NCI-H69 (cell line): ENCODE measurements at places on chromosomes 1 and 21.

DNA sequence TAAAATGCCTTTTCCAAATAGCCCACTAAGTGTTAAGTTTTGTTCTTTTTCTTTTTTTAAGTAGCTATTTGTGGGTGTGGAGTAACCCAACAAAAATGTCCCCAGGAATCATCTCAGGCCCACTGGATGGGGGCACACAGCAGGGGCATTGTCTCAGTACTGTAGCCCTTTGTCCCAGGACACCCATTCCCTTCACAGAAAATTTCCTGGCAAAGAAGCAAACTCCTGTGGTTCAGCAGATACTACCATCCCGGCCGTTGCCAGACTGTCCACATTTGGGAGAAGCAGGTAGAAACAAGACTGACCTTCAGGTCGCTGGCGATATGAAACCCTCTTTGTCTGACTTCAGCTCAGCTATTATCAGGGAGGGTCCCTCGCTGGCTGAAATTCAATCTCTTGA lies 23.7 kb upstream of the SRRM1 start:
- DNase-seq: peak; percentile 43

DNA sequence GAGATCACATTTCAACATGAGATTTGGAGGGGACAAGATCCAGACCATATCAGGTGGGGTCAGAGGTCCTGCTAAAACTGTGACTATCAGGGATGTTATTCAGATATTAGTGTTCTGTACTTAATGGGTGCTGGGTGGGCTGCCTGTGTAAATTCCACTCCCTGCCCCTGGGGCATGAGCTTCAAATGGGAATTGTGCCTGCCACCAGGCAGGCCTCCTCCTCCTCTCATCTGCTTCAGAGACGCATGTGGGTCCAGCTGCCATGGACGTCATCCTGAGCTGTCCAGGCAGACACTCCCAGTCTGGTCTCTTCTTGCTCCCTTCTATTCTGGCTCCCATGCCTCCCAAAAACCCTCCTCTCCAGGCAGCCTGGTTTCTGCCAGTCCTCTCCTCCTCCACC lies 10.4 kb downstream of the QSOX1 start:
- no peak for DNase-seq

DNA sequence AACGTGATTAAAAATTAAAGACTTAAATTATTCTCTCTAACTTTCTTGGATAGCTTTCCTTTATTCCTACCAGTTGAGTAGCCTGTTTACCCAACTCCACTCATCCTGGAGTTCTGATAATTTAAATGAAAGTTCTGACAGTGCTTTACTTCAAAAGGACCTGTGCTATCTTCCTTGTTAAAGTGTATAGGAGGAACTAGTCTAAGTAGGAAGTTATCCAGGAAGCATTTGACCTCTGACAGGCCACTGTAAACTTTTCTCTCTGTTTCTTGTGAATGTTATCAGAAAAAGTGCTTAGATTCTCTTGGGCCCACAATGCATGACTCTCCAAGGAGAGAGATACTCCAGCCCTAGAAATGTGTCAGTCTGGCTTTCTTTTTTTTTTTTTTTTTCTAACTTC lies 9.2 kb downstream of the UAP1 start:
- DNase-seq: no peak

- peak; percentile 12 for DNase-seq
Measured at GRCh38 chr1:239833723-239834122, 258.0 kb upstream of the FMN2 start.

DNA sequence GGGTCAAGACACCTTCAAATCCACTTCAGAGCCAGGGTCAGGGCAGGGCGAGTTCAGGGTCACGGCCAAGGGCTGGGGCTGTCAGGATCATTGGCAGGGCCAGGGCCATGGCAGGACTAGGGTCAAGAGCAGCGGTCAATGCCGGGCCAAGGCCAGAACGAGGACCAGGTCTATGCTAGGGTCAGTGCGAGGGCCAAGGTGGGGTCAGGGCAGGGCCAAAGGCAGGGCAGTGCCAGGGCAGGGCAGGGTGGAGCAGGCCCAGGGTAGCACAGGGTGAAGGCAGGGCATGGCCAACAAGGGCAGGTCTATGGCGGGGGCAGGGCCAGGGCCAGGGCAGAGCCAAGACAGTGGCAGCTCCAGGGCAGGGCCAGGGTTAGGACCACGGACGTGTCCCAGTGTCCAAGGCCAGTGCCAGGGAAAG lies 154.0 kb downstream of the LIPI start:
- no peak for DNase-seq

GRCh38 chr1:237282208-237282783 lies 240.3 kb downstream of the RYR2 start:
- no peak for DNase-seq
